ENCODE measurements at places on chromosomes 7 and 10.

DNA sequence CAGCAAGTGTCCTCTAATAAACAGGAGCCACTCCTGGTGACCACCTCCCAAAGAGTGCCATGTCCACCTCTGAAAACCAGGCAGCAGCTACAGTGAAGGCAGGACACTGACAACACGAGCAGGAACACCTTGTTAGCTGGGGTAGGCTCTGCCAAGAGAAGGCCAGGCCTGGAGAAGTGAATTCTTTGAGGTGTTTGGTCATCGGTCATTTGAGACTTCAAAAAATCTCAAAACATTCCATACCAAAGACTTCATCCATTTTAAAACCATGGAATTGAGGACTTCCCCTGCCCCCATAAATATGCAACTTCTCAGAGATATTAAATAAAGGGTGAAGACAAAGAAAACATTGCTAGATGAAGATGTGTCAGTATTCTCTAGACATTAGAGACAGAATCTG, 28.4 kb upstream of the OPALIN start:
- DNase-seq, result no peak

DNA sequence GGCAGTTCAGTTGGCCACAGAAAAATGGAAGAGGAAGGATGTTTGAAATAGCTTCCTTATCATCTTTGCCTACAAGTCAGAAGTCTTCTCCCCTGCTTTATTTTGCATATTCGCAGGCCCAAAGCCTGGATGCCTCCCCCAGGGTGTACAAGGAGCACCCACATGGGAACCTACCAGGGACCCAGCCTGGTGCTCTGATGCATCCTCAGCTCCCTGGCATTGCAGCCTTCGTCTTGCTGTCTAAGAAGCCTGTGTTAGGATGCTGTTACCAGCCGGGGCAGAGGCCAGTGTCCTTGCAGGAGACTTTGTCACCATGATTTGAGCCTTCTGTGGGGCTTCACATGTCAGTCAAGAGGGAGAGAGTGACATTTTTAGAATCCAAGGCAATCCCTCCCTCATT, 27.0 kb upstream of the GPR26 start:
- no peak for DNase-seq

DNA sequence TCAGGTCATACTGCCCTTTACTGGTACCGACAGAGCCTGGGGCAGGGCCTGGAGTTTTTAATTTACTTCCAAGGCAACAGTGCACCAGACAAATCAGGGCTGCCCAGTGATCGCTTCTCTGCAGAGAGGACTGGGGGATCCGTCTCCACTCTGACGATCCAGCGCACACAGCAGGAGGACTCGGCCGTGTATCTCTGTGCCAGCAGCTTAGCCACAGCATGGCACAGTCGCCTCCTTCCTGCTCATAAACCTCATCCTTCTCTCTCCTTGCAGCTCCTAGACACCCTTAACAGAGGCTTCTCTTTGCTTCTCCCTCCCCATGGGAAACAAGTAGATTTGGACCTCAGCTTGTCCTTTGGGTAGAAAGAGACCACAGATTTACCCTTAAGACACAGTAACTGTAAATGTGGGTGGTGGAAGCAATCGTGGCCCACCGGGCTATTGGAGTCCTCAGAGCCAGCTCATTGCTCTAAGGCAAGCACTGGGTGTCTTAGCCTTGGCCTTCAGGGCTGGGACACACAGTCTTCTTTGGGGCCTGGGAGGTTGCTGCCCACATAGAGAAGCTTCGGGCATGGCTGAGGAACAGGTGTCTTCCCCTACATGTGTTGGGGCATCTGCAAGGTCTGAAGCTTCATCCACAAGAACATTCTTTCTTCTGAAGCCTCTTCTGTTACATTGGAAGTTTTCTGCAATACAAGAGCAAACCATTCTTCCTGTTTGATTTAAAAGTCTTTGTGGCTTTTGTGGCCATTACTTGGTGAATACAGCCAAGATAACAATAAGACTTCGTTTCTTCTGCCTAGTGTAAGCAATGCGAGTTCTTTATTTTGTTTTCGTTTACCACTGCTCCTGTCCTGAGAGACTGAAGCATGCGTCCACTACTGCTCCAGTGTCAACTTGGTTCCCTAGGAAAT, 95.5 kb upstream of the PRSS58 start:
- DNase-seq, result no peak

- no peak for DNase-seq
Measured at GRCh38 chr10:115063701-115064658, 29.2 kb upstream of the ATRNL1 start.

DNA sequence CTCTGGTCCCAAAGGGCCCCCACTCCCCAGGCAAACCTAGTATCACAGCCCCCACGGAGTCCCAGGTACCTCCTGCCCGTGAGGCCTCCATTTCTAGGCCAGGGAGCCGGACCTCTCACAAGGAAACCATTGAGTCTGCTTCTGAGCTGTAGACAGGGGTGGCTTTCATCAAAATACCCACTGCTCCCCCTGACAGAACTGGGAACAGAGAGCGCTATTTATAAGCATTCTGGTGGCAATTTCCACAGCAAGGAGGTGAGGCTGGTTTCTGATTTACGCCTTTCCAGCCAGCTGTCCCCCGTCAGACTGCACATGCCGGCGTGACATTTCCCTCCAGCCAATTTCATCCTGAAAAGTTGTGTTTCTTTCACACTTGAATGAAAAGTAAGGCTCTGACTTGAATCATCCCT, 407.5 kb upstream of the PRKCQ start:
- DNase-seq, result no peak

GRCh38 chr7:135389971-135390370, 119.9 kb downstream of the CNOT4 start:
- no peak for DNase-seq
